ENCODE measurements at places on chromosomes 4 and X.

- no peak for DNase-seq
Observed at GRCh38 chr4:73451981-73452747, 16.1 kb downstream of the AFP start.

DNA sequence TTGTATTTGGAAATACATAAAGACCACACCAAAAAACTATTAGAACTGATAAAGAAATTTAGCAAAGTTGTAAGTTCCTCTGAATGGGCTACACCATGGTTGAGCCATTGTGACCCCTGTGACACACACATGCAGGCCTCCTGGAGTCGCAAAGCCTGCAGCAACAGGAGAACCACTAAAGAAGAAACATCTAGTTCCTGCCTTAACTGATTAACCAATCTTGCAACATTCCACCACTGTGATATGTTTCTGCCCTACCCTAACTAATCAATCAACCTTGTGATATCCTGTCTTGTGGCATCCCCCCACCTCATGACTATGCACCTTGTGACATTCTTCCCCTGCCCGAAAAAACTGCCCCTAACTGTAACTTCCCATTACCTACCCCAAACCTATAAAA lies 401.8 kb downstream of the PRDM5 start:
- DNase-seq = no peak

DNA sequence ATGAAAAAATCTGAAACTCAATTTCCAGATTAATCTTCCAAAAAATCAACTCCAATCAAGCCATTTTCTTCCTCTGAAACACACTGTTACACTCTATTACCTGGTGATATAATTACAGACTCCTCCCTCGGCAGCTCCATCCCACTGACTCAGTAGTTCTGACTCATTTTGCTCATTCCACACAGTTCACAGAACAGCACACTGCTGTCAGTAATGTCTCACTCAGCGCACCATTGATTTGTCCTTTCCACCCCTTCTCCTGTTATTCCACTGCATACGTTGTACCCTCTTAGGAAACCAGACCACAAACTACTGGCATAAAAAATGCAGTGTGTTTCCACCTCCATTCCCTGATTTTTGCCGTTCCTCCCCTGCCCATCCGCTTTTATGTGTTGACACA lies 212.7 kb downstream of the SLIT2 start:
- no peak for DNase-seq

DNA sequence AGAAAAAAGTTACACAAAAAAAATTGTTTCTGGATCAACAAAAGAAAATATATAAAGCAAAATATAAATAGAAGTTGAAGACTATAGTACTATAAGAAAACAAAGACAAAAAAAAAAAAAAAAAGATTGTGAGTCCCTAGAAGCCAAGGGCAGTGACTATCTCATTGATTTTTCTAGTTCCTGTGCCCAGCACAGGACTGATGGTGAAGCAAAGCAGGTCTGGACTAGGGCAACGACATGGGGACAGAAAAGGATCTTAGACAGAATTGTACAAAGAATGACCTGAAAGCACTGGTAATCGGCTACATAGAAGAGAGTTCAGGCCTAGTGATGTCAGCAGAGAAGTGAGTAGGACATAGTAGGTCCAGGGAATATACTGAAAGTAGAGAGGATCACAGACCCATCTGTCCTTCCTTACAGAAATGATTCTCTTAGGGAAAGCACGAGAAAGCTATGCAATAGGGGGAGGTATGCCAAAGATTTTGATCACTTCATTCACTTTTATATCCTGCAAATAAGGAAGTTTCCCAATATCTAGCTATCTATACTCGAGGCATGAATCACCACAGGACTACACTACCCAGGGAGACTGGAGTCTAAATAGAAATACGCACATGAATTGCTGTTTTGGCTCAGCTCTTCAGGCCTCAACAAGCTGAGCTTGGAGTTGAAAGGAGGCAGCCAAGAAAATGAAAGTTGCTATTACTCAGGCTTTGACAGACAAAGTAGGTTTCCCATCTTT lies 230.9 kb upstream of the GPC4 start:
- DNase-seq = no peak

DNA sequence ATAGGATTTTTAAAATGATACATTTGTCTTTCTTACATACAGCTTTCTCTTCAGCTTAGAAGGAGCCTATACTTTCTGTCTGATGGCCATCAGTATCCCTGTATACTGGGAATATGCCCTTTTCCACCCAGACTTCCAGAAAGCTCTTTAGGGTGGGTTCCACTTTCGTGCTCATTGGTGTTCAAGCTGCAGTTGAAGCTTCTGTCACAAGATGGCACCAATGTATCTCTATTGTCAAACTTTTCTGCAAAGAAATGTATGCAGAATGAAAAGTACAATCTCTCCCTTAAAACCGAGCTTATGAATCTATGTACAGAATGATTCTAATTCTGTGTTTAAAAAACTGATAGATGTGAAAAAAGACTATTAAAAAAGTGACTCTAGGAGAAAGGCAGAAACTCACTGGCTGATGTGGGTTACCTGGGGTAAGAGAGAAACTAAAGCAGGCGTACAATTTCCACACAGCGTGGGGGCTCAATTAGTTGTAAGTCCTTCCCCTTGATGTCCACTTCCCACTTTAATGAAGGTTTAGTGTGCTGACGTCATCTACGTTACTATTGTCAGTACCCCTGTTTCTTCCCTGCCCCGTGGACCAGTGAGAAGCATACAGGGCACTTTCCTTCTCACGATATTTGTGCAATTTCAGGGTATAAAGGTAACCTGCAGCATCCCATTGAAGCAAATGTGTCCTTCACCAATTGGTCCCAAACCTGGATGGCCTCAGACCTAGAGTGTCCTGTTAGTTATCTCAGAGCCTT lies 57.3 kb upstream of the TCEAL2 start:
- DNase-seq = peak; percentile 37

DNA sequence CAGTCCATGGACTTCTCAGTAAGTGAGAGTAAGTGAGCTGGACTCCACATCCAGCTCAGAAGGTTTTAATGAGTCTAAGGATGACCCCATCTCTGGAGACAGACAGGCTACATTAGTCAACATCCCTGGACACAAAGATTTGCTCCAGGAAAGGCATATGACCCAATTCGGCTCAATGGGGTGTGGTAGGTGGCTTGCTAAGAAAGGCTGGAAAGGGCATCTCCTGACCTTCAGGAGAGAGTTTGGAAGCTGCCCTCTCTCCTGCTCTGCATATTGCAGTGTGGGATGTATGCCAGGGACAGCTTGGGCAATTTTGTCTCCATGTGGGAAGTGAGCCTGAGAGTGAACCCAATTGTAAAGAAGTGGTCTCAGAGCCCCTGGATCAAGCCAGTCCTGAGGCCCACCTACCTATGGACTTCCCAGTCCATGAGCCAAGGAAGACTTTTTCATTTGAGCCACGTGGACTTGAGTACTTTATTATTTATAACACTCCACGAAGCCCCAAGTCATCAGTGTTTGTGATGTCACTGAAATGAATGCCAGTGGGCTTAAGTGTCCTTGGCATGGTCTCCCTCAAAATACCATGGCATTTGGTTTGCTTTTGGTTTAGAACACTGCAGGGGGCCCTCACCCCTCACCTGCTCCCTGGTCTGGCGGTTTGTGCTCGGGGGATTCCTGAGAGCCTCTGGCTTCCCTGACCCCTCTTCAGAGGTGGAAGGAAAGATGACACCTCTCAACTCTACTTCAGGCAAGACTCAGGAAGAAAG lies 10.4 kb upstream of the ABLIM2 start:
- no peak for DNase-seq

GRCh38 chr4:124321364-124321763 lies 391.2 kb downstream of the ANKRD50 start:
- no peak for DNase-seq

GRCh38 chr4:89307446-89308160 lies at the start of gene GPRIN3:
Gene GPRIN3 (minus strand): TSS chr4:89307800. CDS start chr4:89250110, 57,690 bp downstream.
- peak; percentile 55 for DNase-seq

DNA sequence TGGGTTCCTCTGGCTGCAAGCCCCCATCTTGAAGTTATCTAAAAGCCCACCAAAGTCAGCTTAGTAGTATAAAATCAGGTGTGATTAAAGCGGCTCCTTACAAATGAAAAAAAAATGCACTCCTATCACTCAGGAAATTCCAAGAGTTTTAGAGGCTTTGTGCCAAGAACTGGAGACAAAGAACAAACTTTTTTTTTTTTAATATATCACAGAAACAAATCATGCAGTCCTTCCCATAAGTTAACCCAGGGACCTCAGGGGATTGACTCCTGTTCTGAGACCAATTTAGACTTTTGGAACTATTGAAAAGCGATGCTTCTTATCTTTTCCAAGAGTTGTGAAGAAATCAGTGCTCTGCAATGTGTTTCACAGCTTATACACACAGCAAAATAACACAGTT lies 53.6 kb downstream of the HHIP start:
- DNase-seq = no peak

- DNase-seq = peak; percentile 87
Observed at GRCh38 chr4:157978680-157979361, 194.0 kb downstream of the GASK1B start.

GRCh38 chr4:86908251-86908657 lies 16.0 kb upstream of the C4orf36 start:
- peak; percentile 80 for DNase-seq

DNA sequence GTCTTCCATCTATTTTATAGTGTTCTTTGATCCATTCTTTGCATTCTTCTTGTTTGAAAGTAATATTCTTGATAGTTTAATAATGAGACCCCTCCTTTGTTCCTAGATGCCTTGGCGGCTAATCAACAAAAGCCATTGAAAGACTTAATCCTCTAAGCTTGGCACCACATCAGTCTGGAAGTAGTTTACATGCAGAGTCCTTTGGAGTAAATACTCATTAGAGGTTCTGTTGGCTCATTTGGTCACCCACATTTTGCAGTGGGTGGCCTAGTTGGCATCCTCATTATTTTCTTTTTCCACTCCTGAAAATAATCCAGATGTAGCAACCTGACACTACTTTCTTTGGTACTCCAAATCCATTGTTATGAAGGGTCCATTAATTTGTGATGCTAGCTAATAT lies 64.5 kb downstream of the DKK2 start:
- DNase-seq = no peak

- peak; percentile 69 for DNase-seq
Observed at GRCh38 chr4:61520166-61520565, 320.0 kb downstream of the ADGRL3 start.

DNA sequence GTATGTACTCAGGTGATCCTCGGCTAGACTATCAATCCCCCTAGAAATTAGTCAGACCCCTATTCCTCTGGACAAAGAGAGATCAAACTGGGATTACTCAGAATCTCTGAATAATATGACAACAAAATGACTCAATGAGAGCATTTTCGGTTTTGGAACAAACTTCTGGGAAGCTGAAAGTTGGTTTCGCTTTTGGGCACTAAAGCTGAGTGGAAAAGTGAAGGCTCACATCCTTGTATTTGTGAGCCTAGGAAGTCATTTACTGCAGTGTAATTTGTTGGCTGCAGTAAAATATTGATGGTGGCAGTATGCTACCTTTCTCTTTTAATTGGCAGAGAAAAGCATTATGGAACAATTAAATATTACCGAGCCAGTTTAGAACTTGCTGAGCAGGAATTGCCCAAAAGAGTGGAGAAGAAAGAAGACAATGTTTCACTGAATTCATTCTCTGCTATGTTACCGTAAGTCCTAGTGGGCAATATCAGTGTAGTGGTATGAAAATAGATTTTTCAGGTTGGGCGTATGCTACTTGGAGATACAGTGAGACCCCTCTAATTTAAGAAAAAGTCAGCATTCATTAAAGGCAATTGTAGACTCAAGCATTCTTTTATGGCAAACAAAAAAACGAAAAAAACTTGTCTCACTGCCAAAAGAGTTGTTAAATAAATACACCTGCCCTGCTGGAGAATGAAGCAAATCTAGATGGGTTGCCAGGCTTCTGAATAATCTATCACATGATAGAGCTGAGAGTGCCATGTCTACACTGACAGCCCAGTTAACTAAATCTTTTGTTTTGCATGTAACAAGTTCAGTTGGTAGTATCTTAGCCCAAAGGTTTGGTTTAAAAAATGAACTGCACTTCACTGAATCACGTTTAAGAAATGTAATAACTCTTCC lies 69.6 kb downstream of the AGTR2 start:
- peak; percentile 51 for DNase-seq

DNA sequence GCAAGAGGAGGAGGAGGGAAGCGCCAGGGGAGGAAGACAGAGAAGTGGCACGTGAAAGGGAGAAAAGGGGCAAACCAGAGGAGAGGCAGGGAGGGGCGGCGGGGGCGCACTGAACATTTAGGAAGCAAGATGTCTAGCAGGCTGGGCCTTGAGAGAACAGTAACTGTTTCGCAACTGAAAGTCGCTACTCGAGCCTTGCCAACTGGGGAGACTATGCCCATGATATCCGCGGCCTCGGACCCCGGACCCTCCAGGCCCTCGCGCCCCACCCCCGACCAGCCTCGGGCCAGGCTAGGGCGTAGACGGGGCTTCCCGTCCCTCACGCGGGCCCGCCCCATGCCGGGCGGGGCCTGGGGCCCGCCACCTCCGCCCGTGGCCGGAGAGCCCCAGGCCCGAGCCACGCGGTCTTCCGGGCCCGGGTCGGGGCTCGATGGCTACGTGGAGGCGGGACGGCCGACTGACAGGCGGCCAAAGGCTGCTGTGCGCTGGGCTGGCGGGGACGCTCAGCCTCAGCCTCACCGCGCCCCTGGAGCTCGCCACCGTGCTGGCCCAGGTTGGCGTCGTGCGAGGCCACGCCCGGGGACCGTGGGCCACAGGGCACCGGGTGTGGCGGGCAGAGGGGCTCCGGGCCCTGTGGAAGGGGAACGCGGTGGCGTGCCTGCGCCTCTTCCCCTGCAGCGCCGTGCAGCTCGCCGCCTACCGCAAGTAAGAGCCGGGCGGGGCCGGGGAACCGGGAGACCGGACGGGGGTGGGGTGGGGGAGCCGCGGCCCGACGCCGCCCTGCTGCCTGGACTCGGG lies at the start of gene SLC25A43:
Gene SLC25A43, plus strand, starts transcription at position 363 of the 798 bp plus-strand sequence. Its CDS starts 68 bp downstream, at position 431.
- DNase-seq = peak; percentile 38

- no peak for DNase-seq
Observed at GRCh38 chr4:83013420-83013867, 2.8 kb upstream of the LIN54 start.

DNA sequence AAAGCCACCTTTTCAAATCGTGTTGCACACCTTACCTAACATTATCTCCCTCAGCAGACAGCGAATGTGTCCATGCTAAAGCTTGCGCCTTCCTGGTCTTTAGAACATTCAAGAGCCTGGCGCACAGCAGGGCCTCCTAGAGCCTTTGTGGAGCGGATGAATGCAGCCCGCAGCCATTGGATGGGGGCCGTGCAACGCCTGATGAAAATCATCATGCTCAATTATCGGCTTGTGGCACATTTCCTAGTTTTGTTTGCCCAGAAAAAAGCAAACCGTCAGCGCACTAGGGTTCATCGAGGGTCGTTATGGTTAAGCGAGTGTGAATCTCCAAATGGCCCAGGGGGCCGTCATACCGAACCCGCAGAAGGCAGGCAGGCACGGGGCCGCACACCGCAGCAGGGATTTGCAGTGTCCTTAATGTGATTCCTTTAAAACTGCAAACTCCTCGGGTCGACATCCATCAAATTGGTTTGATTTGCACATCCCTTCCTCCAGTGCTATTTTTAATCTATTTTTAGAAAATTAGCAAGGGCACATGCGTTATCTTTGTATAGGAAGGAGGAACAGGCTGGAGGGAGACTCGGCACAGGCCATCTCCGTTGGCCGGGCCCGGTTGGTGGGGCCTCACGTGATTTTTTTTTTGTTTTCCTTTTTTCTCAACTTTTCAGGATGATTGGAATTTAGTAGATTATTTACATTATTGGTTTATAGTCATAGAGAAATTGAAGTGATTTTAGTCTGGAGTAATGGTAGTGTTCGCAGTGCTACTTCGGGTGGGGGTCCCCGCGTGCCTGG lies 53.1 kb downstream of the ABLIM2 start:
- DNase-seq = no peak

Data from lung (tissue), 17 donors.